ENCODE measurements at places on chromosomes 7 and 10.

DNA sequence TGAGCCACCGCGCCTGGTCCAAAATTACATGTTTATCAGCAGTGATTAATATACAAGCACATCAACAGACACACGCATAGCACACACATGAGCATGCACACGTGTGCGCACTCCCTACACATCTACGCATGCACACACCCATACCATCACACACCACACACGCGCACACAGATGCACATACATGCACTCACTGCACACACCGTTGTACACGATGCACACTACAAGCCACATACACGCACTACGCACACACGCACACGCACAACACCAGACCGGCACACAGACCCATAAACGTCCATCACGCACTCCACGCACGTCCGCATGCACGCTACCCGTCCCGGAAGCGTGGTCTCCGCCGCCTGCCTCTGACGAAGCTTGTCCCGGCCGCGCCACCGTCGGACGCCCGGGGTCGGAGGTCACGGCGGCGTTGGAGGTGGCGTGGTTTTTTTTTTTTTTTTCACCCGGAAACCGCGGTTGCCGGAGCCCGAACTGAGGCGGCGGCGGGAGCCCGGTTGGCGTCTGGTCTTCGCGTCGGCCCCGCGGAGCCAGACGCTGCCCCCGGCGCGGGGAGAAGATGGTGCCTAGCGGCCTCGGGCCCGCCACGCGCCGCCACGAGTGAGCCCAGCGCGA is at the start of gene TMEM248:
TSS of gene TMEM248 (plus strand) at position 457 of the 627 bp plus-strand sequence. CDS start 20,641 bp downstream, outside the sequence.
- DNase-seq, result no peak

DNA sequence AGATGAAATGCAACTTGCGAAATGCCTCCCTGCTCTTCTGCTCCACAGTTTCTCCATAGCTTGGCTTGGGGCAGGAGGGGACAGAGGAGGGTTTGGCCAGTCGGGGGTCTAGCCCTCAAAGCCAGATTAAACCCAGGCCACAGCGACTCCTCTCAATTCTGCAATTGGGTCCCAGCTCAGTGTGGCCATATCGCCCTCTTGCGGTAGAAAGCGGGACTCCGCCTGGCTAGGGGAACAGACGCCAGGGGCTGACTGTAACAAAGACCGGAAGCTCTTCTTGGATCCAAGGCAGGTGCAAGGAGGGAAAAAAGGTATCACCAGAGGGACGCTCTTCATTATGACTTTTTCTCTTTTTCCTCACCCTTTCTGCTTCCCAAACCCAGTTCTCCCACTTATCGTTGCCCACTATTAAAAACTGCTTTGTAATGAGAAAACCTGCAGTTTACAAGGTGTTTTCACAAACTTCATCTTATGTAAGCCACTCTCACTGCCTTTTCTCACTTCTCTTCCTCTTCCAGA is 36.6 kb upstream of the TNPO3 start:
- DNase-seq, result no peak

GRCh38 chr10:47347303-47347675 is 874 bp upstream of the RBP3 start:
- no peak for DNase-seq

- no peak for DNase-seq
Measured at GRCh38 chr7:97468493-97468892, 263.4 kb upstream of the TAC1 start.

DNA sequence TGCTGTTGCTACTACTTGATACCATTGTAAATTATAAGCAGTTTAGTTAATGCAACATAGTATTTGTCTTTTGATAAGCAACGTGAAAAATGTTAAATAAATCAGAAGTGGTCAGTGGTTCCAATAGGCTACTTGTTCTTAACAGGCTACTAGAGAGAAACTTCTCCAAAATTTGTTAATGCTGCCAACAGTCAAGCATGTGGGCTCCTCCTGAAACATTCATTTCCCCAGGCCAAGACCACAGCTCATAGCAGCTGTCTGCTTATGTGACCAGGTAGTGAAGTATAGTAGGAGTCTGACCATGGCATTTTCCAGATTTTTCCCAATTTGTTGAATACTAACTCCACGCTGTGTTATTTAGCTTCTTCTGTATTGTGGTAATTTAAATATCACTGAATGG is 81.0 kb downstream of the CYP51A1 start:
- no peak for DNase-seq

GRCh38 chr7:140196361-140197217 is 19.8 kb upstream of the KDM7A start:
- DNase-seq, result no peak

- DNase-seq, result no peak
Measured at GRCh38 chr7:120941064-120941463, 9.5 kb upstream of the ING3 start.

DNA sequence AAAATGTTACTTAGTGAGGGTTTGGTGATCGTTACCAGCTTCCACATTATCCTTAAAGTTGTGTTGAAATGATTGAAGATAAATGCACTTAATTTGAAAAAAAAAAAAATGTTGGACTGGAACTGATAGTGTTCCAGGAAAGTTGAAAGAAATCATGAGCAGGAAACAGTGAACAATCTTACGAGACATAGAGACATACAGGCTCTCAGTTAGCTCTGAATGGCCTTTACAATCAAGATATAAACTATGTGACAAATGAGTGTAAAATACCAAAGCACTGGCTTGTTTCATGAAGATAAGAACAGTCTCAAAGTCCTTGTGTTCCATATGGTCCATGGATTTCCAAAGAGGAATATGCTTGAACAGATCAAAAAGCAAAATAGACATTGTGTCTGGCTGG is 430.1 kb upstream of the ETV1 start:
- no peak for DNase-seq

- DNase-seq, result no peak
Measured at GRCh38 chr7:114857605-114858004, 64.3 kb upstream of the MDFIC start.

DNA sequence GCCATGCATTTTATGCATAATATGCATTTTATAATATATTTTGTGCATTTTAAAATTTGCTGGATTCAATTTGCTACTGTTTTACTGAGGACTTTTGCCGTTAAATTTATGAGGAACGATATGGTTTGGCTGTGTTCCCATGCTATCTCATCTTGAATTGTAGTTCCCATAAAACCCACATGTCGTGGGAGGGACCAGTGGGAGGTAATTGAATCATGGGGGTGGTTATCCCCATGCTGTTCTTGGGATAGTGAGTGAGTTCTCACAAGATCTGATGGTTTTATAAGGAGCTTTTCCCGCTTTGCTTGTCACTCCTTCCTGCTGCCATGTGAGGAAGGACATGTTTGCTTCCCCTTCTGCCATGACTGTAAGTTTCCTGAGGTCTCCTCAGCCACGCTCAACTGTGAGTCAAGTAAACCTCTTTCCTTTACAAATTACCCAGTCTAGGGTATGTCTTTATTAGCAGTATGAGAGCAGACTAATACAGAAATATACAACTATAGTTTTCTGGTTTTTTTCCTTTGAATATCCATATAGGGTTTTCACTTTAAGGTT is 201.4 kb upstream of the SH2B2 start:
- DNase-seq, result no peak

- no peak for DNase-seq
Measured at GRCh38 chr7:27605689-27606269, 56.9 kb downstream of the HIBADH start.

DNA sequence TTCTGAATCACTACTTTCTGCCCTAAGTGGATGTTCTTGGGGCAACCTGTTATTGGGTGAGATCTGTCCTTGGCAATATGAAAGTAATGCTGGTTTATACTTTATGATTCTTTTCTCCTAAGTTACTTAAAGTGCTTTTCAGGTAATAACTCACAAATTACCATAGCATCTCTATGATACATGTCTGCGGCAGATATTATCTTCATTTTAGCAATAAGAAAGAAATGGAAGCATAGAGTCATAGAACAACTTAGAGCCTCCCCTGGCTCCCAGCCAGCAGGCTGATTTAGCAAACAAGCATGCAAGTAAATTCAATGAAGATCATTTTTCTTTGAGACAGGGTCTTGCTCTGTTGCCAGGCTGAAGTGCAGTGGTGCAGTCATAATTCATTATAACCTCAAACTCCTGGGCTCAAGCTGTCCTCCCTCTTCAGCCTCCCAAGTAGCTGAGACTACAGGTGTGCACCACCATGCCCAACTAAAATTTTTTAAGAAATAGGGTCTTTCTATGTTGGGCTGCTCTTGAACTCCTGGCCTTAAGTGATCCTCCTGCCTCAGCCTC is 38.1 kb upstream of the GRM8 start:
- DNase-seq, result no peak

GRCh38 chr7:50552921-50553320 is 12.3 kb downstream of the DDC start:
- no peak for DNase-seq

- DNase-seq, result no peak
Measured at GRCh38 chr7:39969431-39969830, 19.4 kb downstream of the CDK13 start.

DNA sequence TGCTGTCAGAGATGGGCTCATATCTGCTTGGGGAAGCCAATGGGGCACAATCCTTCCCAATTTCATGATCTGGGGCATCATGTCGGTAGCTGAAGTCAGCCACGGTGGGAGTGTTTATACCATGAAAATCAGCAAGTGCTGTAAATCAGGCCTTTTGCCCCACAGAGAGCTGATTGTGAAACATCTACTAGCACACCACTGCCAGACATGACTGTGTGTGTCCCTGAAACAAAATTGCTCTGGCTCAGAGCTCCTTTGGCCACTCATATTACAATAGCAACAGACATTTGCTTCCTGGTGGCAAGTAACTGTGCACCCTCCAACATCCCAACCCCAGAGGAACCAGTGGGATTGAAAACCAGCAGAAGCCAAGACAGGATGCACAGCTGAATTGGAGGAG is 23.7 kb downstream of the GPR26 start:
- no peak for DNase-seq

Measured in SIG-M5 (cell line).